Activated CD4-positive, CD25-positive, alpha-beta regulatory T cell treated with anti-CD3 and anti-CD28 coated beads, Interleukin-2, amount 50 U/mL, for 16 hours (primary cell): ENCODE measurements at places on chromosomes 1 and 21.

DNA sequence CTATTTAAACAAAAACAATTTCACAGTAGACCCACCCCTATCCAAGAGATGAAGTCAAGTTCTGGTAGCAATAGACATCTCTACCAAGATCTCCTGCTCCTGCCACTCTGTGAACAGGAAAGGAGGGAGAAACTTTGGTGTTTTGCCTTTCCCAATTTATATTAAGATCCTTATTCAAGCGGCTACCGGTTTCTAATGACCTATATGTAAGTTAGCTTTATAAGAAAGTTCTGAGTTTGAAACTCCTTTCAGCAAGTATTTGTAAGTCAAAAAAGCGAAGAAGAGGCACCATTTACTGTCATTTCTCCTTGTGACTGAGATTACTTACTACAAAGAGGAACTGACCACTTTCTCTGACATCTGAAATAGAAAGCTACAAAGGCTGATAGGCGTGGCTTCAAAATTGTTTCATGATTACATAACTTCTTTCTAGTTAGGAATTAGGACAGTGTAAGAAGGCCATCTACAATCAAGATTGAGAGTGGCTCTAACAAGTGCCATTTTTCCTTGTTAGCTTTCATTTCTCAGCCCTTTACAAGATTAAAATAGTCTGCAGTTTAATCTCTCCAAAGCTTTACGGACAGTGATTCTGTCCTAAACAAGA, at the start of gene MNDA:
Gene MNDA (plus strand): TSS at position 448 of the 604 bp plus-strand sequence. CDS start 10,803 bp downstream, outside the sequence.
- DNase-seq: no peak

DNA sequence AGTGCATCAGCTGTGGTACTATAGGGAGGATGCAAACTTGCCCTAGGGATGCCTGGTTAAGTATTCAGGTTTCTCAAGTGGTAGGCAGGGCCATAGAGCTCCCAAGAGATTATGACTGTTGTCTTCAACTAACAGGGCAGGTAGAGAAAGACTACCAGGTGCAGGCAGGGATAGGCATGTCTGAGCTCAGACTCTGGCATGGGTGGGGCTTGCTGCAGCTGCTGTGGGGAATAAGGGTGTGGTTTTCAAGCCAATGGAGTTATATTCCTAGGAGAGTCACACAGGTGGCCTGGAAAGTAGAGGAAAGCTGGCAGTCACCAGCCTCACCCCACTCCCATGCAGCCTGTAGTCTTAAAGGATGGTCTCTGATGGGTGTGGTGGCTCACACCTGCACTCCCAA, 673.4 kb upstream of the ADGRL4 start:
- no peak for DNase-seq

- DNase-seq: no peak
These were observed 21.2 kb upstream of the ADAM30 start for GRCh38 chr1:119917304-119918055.

DNA sequence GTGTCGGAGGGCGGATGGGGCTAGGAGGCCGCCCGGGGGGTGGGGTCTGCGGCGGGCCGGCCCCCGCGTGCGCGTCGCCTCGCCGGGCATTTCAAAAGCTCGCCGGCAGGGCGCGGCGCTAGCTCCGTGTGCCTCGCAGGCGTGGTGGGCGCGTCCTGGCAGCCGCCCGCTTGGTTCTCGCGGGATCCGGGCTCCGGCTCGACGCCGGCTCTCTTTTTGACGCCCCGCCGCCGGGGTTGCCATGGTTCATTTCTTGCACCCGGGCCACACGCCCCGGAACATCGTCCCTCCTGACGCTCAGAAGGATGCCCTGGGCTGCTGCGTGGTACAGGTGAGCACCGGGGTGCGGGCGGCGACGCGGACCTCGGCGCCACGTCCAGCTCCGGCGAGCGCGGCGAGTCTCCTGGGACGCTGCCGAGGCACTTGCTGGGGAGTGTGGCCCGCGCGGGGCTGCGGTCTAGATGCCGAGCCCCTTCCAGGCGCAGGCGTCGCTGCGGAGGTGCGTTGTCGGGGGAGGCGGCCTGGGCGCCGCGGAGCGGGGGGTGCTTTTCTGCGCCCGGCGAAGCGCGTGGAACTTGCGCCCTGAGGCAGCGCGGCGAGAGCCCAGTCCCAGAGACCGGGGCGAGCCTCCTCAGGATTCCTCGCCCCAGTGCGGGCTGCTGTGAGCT, at the start of gene ZYG11A:
Gene ZYG11A (plus strand): TSS at position 118 of the 668 bp plus-strand sequence. CDS start 124 bp downstream, at position 242.
- DNase-seq: peak; percentile 23

DNA sequence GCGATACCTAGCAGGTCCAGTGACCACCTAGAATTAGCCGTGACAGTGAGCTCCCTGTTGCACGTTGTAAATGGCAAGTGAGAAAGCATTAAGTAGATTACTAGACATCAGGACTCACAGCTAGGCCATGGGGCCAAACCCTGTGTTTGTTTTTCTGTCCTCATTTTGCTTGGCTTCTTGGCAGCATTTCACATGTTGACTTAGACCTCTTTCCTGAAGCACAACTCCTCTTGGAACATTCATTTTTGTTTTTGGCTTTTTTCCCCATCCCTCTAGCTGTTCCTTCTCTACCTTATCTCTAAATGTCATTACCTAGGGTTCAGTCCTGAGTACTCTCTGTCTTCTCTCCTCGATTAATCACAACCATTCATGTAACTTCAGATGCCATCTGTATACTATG, 16.9 kb upstream of the PTPN14 start:
- no peak for DNase-seq

DNA sequence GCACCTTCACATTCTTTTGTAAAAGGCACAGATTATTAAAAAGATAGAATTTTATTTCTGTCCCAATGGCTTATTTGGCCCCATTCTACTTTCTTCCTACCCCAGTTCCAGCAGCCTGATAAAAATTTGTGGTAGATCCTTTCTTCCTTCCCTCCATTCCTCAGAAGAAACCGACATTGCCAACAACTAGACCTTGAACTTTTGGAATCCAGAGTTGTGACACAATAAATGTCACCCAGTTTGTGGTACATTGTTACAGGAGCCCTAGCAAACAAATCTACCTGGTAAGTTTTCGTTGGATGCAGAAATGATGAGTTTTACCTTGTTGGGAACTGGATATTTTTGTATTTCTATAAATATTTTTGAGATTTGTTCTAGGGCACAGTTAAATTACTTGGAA, 141.6 kb upstream of the IVNS1ABP start:
- no peak for DNase-seq
